ENCODE measurements at places on chromosomes 2 and 18.

GRCh38 chr2:184646593-184646992 is 48.3 kb downstream of the ZNF804A start:
- DNase-seq = no peak

DNA sequence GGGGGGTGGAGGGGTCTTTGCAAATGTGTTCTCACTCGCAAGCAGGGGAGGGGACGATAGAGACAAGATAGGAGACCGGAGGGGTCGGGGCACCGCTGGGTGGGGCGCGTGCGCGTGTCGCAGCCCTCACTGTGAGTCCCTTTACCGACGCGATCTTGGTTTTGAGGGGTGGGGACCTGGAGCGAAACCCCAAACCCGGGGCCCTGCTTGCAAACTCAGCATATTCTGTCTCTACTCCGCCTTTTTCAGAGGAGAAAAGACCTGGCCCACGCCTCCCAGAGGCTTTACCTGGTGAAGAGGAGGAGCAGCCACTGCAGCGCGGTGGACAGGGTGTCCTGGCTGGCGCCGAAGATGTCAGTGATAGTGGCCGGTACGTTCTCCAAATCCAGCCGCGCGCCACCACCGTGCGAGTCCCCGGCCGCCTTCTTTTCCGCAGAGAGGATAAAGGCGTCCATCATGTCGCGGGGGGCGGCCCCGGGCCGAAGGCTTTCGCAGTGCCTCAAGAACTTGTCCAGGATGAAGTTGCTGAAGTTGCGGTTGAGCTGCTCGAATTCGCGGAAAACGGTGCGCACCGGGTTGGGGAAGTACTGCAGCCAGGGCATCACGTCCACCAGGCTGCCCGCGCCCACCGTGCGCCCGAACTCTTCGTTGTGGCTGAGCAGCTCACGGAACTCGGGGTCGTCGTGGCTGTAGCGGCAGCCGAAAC is 1.7 kb downstream of the CYP1B1 start:
- no peak for DNase-seq

DNA sequence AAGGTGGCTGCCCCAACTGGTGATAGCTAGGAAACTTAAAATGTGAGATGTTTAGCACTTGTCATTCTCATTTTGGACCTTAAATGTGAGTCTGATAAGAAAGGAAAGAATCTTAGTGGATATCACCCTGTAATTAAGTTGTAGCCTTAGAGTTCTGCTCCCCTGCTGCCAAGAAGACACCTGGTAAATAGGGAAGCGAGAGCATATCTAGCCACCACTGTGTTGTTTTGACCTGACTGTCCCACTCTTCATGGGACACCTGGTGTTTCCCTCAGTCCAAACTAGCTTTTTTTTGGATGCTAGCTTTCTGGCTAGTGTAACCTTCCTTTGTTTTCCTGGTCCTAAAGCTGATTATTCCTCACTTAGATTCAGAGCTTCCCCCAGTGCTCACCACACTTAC is 357.6 kb downstream of the RAD51AP2 start:
- no peak for DNase-seq

GRCh38 chr2:16650287-16651249 is 15.1 kb downstream of the CYRIA start:
- DNase-seq = no peak

GRCh38 chr2:240507778-240508251 is 50.0 kb downstream of the ANKMY1 start:
- DNase-seq = no peak

- DNase-seq = no peak
Measured at GRCh38 chr2:42200926-42201855, 32.0 kb downstream of the EML4 start.

DNA sequence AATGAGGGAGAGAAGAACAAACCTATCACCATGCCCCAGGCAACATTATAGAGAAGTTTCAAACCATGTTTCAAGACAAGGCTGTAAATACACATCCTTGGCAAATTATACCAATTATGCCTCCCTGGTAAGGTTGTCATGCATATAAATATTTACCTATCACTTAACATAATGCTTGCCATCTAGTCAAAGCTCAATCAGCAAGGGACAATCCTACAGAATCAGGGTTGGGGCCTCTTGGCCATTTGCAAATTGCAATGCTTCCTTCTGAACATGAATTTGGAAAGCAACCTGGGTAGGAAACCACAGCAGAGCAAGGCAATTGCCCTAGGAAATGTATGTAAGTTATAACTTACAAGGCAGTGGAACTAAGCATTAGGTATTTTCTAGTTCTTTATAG is 907.2 kb upstream of the CDH2 start:
- DNase-seq = no peak

GRCh38 chr2:196253116-196253480 is 81.7 kb upstream of the STK17B start:
- DNase-seq = no peak

DNA sequence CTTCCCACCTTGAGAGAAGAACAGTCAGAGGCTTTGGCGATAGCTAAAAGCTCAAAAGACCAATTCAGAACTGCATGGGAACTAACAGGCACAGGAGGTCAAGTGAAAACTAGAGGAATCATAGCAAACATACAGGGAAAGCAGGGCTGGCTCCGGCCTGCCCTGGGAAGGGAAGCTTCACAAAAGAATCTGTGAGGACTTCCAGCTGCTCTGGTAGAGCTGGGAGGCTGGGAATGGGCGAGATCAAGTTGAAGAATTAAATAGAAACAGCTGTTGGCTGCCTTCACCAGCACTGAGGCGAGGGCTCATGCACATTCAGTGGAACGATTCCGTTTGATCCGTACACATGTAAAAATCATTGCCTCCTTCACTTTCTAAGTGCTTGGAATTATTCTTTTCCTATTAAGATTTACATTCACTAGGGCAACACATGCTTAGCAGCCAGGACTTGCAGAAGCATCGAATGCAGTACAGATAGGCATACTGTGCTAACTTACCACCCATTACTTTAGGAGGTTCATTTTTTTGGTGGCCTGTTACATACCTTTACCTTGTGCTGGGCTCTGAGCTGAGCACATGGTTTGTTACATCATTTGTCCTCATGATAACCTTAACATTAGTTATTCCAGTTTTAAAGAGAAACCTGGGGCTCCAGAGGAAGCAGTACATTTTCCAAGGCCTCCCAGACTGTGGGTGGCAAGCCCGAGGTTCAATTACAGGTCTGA is 125.4 kb upstream of the RNF152 start:
- no peak for DNase-seq

DNA sequence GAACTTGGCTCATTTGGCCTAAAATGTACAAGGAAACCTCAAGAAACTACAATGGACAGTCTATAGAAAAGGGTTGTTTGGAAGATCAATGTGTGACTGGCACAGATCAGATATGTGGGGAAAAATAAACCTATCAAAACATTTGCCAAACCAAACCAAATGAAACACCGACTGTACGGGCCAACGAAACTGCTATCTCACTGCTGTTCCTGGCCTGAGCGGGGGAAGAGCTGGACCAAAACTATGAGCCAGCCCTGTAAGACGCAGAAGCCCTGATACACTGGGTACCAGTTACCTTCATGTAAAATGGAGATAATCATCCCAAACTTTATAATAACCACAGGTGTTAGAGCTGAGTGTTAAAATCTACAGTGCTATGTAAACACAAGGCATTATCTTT is 11.7 kb downstream of the CDC42EP3 start:
- DNase-seq = no peak

DNA sequence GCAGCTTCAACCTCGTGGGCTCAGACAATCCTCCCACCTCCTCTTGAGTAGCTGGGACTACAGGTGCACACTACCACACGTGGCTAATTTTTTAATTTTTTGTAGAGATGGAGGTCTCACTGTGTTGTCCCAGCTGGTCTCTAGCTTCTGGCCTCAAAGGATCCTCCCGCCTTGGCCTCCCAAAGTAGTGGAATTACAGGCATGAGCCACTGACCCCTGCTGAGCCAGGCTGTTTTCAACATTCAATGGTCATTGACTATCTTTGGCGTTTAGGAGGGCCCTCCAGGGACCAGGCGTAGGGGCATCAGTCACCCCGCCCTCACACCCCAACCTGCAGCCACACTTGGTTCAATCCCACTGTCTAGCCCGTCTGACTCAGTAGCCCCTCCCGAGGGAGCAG is 5.2 kb downstream of the MZT2B start:
- DNase-seq = no peak

GRCh38 chr2:191003405-191004309 is 10.3 kb downstream of the STAT1 start:
- no peak for DNase-seq

DNA sequence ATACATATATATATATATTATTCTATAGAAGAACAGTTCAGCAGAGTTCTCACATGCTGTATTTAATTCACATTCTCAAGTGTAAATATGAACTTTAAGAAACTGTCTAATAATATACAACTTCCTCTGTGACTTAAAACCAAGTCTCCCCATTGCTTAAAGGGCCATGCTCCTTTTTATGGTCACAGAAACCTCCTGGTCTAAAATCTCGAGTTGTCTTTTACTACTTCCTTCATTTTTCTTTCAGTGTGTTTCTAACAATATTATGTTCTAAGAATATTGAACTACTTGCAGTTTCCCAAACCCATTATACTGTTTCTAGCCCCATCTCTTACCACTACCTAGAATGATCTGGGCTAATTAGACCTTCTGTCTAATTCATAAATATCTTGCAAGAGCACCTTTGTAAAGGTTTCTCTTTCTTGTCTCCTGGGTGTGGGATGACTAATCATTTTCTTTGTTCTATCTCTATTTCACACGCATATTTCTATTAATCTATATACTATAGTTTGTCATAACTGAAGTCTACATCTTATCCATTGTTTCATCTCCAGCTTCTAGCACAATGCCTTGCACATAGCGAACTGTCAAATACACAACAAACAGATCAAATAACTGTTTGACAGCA is 48.8 kb downstream of the ERBB4 start:
- no peak for DNase-seq

- DNase-seq = no peak
Measured at GRCh38 chr18:13163167-13163927, 55.2 kb upstream of the LDLRAD4 start.

- DNase-seq = no peak
Measured at GRCh38 chr18:65093346-65093745, 657.5 kb upstream of the CDH7 start.

- DNase-seq = no peak
Measured at GRCh38 chr2:120109186-120110061, 96.5 kb downstream of the EPB41L5 start.

- no peak for DNase-seq
Measured at GRCh38 chr18:59878644-59879043, 21.2 kb upstream of the PMAIP1 start.

DNA sequence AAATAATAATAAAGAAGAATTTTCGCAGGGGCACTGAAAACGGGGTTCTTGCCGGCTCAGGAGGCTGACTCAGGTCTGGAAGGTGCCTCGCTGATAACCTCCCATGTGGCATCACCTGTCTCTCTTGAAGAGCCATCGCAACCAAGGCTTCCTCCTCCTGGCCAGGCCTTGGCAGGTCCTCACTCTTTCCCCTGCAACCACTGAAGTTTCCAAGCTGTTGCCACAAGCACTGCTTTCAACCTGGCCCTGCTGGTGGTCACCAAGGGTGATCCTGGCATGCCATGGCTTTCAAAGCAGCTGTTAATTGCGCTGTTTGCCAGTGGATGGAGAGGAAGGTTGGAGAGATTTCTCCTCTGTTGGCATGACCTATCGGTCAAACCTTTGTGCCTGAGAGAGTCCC is 163.6 kb upstream of the COPS8 start:
- DNase-seq = no peak

DNA sequence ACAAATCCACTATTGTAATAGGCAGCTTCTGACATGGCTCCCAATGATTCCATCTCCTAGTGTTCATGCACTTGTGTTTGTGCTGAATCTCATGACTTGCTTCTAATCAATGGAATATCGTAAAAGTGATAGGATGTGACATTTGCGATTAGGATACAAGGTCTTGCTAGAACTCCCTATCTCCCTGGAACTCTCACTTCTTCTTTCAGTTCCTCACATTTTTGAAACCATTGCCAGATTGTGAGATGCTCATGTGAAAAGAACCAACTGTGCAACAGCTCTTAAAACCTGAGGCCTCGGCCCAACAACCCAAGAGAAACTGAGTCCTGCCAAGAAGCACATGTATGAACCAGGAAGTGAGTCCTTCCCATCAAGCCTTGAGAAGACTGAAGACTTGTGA is 226.9 kb upstream of the DTNA start:
- DNase-seq = no peak

GRCh38 chr2:146417942-146418341 is 1426.9 kb upstream of the ACVR2A start:
- DNase-seq = no peak

GRCh38 chr2:218476676-218477075 is 57.8 kb downstream of the VIL1 start:
- DNase-seq = no peak

DNA sequence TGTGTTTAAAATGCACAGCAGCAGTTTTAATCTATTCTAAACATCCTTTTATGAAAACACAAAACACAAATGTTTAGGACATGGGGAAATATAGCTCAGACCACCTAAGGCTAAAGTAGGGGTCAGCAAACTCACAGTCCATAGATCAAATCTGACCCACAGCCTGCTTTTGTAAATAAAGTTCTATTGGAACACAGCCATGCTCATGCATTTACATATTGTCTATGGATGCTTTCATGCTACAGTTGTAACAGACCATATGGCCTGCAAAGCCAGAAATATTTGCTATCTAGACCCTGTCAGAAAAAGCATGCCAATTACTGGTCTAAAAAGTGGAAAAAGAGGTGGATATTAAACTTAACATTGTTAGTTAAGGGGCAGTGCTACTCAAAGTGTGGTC is 1105.4 kb upstream of the KLHL29 start:
- no peak for DNase-seq

DNA sequence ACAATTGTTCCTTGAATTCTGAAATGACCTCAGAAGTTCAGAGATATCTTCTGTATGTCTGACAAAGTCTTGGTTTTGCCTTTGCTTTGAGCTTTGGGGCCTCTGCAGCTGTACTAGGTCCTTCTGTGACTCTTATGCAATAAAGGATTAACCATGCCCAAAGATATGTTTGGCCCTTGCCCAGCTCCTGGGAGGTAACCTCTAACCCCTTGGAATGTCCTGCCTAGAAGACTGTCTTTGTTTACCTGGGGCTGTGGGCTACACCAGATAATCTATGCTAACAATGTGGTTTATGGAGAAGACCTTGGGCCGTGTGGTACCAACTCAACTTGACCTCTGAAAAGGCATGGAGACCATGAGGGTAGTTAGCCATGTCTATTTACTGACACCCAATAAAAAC is 140.9 kb upstream of the CAPN13 start:
- no peak for DNase-seq

GRCh38 chr2:135679125-135679524 is 62.5 kb upstream of the UBXN4 start:
- no peak for DNase-seq
